ENCODE measurements at places on chromosomes 4 and X.

DNA sequence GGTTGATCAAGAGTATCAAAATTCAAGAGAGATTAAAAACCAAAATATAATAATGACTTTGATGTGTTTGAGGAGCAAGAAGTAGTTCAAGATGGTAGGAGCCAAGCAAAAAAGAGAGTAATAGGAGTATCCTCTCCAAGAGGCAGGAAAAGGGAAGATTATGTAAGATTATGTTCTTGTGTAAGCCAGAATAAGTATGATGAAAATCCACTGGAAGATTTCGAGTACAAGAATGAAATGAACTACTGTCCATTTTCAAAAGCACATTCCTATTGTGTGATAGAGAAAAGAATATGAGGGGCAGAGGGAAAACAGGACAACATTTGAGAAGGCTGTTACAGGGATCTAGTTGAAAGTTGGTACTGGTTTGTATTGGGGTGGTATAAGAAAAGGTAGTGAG lies 659.6 kb upstream of the INTU start:
- DNase-seq, result no peak

- no peak for DNase-seq
Observed at GRCh38 chr4:66034671-66035070, 364.4 kb upstream of the EPHA5 start.

- DNase-seq, result no peak
Observed at GRCh38 chrX:7828594-7828993, 14.4 kb upstream of the VCX start.

GRCh38 chr4:1203026-1203616 lies 30.7 kb upstream of the SPON2 start:
- no peak for DNase-seq

GRCh38 chr4:168584321-168584771 lies 87.5 kb downstream of the PALLD start:
- DNase-seq, result no peak
